ENCODE measurements at places on chromosomes 11 and 22. TPM values are rescaled to one million over a fixed set of nuclear protein-coding genes. Genes with fewer than 3 reads are reported as not detected.
A peak's percentile ranks its signal among the peaks of the same experiment; 100 is the strongest.

DNA sequence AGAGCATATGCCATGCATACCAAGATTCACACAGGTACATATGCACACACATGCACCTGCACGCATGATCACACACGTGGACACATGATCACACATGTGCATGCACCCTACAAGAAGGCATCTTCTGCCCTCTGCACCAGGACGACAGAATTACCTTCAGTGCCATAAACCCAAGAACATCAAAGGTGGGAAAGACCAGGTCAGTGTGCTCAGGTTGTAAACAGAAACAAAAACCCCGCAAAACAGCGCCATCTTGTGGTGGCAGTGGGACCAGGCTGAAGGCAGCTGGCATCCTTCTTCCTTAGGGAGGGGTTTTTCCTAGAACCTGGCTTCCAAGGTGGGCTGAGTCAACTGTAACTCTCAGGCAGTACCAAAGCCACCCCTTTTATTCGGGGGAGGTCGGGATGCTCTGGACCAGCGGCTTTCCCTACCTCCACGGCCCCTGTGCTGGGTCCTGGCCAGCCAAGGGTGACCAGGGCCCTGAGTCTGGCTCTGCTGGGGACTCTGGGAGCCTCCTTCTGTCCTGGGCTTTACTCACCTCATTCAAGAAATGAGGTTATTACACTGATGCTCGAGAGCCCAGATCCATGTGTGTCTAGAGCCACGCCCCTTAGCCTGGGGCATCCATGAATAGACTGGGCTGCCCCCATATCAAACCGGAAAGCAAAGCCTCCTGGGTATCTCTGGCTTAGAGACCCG is 69.4 kb upstream of the FGF3 start:
- DNase-seq, result peak; percentile 63

GRCh38 chr22:31139866-31140716 is at the start of gene PLA2G3:
PLA2G3 (minus strand) TSS chr22:31140508; CDS start chr22:31140354, 154 bp downstream.
- no peak for DNase-seq

Gene GGTLC3
- total RNA-seq, result not detected

DNA sequence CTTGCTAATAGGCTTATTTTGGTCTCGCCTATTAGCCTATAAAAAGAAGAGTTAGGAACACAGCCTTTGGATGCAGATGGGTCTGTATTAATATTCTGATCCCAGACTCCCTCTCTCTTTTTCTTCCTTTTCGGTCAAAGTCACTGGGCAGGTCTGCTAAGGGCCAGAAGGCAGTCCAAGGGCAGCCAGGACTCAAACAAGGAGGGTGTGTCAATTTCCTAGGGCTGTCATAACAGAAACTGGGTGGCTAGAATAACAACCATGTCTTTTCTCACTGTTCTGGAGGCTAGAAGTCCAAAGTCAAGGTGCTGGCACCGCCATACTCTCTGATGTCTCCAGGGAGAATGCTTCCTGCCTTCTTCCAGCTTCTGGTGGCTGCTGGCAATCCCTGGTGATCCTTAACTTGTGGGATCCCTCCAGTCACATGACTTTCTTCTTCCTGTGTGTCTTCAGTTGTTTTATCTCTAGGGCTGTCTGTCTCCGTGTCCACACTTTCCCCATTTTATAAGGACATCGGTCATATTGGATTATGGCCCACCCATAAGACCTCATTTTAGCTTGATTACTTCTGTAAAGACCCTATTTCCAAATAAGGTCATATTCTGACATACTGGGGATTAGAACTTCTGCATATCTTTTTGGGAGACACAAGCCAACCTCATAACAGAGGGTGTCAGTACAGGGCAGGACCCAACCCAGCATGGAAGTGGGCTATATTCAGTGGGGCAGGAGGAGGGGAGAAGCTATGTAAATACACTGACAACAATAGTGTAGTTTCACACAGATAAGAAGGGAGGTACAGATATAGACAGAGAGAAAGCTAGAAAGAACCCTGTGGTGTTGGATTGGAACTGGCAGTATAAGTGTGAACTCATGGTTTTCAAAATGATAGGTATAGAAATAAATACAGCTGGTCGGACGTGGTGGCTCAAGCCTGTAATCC is 5.9 kb upstream of the CSF2RB start:
- DNase-seq, result no peak

DNA sequence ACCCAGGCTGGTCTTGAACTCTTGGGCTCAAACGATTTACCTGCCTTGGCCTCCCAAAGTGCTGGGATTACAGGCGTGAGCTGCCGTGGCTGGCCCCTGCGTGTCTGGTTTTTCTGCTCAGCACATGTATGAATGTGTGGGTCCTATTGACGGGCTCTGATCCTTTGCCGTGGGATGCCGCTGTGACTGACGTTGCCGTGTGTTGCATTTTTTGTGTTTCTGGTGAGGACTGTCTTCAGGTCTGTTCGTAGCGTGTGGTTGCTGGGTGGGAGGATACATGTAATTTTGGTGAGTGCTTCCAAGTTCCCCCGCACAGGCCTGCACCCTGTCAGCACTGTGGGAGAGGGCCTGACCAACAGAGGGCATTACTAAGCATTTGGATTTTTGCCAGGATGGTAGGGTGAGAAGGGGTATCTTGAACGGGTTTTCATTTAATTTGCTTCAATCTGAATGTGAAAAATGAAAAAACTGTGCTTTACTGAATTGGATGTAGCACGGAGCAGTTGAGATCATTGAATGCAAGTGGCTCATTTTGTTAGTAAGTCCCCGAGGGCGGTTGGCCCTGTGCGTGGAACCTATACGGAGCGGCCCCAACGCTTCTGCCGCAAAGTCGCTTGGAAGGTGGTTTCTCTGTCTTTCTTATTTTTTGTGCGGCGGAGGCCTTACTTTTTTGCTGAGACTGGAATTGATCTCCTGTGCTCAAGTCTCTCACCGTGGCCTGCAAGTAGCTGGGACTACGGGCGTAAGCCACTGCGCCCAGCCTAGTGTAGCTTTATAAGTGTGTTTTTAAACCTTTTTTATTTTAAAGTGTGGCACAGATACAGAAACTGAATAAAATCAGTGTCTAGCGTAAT is 8.2 kb downstream of the ZBED4 start:
- no peak for DNase-seq

GRCh38 chr11:1467270-1467669 is 19.3 kb downstream of the MOB2 start:
- DNase-seq, result no peak

- no peak for DNase-seq
Observed at GRCh38 chr11:72005347-72006260, 6.9 kb downstream of the IL18BP start.

DNA sequence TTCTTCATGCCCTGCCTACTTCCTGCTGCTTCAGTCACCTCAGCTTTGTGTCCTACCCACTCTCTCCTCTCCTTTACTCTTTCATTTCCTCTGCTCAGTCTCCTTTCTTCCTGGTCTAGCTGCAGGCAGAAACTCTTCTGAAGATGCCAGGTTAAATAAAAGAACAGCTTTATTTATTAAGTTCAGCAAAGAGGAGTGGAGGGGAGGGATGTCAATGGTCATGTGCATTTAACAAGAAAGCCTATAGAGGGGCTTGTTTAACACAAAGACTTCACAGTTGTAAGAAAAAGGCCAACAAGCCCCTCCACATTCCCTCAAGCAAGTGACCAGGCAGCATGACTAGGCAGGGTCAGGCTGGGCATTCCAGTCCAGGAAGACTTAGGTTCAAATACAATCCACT is 609.2 kb downstream of the INSC start:
- no peak for DNase-seq

DNA sequence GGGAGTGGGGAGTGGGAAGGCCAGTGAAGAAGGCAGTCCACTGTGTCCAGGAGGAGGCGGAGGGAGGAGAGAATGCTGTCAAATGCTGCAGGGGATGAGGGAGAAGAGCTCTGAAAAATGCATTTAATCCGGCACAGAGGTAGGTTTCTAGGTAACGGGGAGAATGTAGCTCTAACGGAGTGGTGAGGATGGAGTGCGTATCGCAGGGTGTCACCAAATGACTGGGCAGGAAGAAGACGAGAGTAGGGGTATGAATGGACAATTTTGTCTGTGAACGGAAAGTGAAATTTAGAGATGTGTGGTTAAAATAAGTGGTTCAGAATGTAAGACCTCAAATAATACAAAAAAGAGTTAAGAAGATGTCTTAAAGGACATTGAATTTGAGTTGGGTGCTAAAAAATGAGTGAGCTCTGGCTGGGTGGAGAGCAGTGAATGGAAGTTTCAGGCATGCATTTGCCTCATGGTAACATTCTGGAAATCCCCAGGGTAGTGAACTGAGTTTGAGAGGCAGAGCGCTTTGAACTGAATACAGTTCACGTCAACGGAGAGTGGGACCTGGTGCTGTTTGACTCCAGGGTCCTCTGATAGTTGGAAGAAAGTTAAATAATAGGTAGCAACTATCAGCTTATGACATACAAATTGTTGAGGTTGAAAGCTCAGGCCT is 81.3 kb upstream of the CADM1 start:
- DNase-seq, result no peak

DNA sequence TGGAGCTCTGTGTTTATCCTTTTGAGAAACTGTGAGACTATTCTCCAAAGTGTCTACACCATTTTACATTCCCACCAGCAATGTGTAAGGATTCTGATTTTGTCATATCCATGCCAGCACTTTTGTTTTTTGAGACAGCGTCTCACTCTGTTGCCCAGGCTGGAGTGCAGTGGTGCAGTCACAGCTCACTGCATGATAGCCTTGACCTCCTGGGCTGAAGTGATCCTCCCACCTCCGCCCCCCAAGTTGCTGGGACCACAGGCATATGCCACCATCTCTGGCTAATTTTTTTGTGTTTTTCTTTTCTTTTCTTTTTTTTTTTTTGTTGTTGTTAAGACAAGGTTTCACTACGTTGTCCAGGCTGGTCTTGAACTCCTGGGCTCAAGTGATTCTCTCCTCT is 35.3 kb downstream of the PPP6R3 start:
- no peak for DNase-seq

DNA sequence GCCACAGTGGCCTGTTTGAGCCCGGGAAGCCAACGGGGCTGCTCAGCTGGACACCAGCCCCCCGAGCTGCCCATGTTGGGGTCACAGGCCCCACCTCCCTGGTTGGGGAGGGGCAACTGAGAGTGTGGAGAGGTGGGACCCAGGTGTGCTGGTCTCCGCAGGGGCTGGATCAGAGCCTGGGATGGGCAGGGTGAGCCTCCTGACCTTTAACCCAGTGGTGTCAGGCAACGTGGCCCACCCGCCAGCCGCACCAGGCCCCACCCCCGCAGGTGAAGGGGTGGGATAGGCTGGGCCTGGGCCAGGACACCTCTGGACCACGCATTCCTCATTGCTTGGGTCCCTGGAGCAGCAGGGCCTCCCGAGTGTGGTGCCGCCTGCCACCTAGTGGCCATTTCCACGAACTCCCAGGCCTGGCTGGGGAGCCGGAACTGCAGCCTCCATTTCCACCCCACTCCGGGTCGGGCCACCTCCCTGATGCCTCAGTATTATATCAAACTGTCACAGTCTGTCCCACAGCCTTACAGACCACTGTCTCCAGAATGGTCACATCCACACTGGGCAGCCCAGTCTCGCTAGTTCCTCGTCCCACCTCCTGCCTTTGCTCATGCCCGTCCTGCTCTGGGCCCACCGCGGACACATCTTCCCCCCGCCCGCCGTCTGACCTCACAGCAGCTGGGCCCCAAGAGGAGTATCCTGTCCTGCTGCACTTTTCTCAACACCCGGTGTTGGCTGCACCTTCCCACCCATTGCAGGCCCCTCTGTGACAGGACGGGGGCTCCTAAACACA is 13.3 kb upstream of the PPP6R3 start:
- peak; percentile 77 for DNase-seq

Gene OR4A16
- total RNA-seq, result not detected

Gene OR8G1
- not detected for total RNA-seq

DNA sequence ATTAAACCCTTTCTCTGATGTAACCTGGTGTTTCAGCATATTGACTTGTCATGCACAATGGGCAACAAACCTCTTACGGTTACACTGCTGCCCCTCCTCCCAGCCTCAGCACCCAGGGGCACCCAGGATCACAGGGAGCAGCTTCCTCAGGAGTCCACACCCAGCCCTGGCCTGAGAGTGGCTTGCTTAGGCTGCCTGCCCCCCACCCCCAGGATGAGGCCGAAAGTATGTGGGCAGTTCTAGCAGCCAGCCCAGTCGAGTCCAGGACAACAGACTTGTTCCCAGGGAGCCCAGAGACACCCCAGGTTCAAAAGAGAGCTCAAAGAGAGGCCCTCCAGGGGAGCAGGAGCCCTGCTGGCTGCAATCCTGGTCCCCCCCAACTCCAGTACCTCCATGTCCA is 108.1 kb upstream of the THY1 start:
- DNase-seq, result no peak

Gene MYBPC3
- total RNA-seq, result not detected

Gene SCGB1D2
- total RNA-seq, result not detected

Gene PIM3
- 426 TPM for total RNA-seq

DNA sequence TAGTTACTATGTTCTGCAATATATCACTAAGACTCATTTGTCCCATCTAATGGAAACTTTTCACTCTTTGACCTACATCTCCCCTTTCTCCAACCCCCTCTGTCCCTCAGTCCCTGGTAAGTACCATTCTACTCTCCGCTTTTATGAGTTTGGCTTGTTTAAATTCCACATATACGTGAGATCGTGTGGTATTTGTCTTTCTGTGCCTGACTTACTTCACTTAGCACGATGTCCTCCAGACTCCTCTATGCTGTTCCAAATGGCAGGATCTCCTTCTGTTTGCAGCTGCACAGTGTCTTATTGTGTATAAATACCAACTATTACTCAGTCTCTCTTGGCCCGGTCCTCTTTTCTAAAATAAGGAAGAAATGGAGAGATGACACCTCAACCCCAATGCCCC is 205.4 kb upstream of the NTM start:
- DNase-seq, result no peak

DNA sequence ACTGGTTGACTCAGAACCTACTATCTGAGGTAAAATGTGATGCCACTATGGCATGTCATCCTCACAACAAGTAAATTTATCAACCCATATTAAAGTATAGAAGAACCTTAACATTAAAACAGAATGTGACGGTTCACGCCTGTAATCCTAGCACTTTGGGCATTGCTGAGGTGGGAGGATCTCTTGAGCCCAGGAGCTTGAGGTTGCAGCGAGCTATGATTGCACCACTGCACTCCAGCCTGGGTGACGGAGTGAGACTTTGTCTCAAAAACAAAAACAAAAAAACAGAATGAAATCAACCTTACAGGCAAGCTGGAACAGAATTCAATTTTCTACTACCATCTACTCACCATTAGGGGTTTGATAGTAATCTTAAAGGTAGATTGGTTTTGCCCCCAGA is 86.2 kb downstream of the PLEKHA7 start:
- DNase-seq, result no peak

Gene HTR3B
- total RNA-seq, result not detected

Gene CRYBB2
- total RNA-seq, result 0.58 TPM

DNA sequence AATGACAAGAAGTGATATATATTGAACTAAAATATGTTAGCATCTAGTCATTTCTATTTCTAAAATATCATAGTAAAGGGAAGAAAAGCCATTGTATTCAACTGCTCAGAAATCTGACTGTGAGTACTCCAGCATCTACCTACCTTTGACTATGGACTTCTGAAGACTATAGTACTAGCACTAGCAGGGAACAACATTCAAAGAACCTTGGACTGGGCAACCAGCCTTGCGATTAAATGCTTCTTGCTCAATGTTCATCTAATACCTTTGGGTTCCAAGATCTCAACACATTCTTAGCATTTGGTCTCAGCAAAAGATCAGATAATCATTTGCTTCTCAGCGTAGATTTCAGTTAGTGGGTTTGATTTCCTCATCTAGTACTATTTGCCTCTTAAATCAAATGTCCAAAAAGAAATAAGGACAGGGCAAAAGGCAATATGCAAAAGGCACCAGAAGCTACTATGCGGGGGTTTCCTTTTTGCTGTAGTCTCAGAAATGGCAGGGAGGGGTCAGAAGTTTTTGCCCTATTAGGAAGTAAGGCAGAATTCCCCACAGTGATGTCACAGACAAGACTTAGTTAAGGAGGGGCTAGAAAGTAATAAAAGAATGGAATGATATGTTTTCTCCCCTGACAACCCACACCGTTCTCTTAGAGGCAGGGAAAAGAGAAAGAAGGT is 80.6 kb downstream of the GAB2 start:
- DNase-seq, result no peak
